HS-27A (cell line): ENCODE measurements at places on chromosomes 3 and 15.

DNA sequence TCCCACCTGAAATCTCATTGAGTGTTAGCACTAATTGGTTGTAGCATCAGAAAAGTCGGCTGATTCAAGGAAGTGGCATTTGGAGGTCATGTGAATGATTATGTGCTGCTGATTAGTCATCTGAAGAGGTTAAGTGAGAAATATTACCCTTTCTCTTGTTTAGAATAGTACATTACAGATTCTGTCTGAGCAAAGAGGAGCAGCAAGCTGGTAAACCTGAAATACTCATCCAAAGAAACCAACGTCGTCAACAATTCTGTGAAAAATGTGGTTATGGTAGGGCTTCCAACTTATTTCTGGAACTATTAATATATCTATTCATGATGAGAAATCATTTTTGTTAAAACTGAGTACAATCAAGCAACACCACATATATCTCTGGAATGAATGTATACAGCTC lies 1024.9 kb downstream of the TUSC7 start:
- DNase-seq = peak; percentile 35

DNA sequence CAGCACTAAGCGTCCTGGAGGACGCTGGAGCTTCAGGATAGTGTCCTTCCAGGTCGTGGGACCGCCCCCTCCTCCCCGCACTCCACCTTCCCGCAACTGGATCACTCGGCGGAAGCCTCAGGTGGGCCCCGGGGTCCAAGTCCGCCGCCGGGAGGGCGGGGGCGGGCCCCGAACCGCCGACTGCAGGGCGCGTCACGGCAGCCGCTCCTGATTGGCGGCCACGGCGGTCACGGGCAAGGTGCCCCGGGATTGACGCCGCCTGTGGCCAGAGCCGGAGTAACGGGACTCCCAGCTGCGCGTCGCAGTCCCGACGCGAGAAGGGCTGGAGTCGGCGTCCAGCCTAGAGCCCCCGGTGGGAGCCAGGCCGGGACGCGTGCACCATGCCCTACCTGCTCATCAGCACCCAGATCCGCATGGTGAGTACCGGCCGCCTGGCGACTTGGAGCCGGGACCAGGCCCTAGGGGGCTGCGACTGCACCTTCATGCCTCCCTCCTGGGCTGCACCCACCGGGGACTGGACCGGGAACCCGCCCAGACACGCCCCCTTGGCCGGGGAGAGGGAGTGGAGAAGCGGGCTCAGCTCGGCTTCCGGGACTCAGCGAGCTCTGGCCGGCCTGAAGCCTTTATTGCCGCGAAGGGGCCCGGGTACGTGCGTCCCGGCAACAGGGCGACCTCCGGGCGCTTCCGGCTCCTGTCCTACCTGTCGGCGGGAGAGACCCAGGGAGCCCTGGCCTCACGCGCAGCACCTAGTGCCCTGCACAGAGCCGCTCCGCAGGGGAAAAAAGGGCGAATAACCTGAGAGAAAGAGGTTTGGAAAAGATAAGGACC lies at the start of gene GCHFR:
TSS of gene GCHFR (plus strand) at position 268 of the 828 bp plus-strand sequence. CDS start at position 381, 113 bp downstream.
- peak; percentile 42 for DNase-seq

DNA sequence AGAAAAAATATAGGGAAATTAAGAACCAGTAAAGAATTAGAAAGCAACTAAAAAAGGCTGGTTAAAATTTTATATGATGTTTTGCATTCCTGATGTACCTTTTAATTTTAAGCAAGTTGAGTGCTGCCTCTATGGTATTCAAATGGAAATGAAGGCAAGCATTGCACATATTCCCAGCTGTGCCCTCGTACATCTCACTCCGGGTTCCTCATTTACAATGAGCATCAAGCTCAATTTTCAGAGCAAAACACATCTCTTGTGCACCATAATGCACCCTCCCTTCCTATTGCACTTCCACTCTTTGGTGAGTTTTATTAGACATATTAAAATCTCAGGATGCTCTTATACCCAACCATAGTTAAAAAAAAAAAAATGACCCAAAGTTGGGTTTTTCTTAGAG lies 267.9 kb downstream of the CHST2 start:
- DNase-seq = no peak

DNA sequence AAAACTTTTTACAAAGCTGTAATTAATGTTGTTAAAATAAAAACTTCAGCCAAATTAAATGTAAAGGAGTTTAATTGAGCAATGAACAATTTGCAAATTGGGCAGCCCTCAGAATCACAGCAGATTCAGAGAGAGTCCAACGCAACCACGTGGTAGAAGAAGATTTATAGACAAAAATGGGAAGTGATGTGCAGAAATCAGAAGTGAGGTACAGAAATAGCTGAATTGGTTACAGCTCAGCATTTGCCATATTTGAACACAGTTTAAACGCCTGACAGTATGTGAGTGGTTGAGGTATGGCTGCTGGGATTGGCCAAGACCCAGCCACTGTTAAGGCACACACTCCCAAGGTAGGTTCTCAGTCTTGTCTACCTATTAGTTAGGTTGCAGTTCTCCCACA lies 14.4 kb upstream of the PLA2G4D start:
- no peak for DNase-seq

GRCh38 chr15:72591361-72591760 lies 63.1 kb upstream of the GOLGA6B start:
- DNase-seq = no peak

DNA sequence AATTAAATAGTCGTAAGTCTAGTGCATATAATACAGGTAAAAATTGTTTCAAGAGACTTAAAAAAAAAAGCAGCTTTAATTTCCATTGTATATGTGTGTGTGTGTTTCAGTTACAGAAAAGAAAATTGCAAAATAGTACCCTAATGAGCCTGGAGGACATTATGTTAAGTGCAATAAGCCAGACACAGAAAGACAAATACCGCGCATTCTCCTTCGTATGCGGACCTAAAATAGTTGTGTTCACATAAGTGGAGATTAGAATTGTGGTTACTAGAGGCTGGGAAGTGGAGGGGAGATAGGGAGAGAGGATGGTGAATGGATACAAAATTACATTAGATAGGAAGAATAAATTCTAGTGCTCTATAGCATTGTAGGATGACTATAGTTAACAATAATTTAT lies 3.6 kb downstream of the MESD start:
- no peak for DNase-seq

GRCh38 chr15:53588773-53589172 lies 170.7 kb downstream of the WDR72 start:
- peak; percentile 19 for DNase-seq

- no peak for DNase-seq
These were observed 27.3 kb downstream of the KLHDC8B start for GRCh38 chr3:49198611-49199230.

GRCh38 chr3:13009946-13010315 lies 63.3 kb downstream of the IQSEC1 start:
- no peak for DNase-seq

- DNase-seq = no peak
These were observed 30.8 kb downstream of the HHLA2 start for GRCh38 chr3:108327168-108327567.

DNA sequence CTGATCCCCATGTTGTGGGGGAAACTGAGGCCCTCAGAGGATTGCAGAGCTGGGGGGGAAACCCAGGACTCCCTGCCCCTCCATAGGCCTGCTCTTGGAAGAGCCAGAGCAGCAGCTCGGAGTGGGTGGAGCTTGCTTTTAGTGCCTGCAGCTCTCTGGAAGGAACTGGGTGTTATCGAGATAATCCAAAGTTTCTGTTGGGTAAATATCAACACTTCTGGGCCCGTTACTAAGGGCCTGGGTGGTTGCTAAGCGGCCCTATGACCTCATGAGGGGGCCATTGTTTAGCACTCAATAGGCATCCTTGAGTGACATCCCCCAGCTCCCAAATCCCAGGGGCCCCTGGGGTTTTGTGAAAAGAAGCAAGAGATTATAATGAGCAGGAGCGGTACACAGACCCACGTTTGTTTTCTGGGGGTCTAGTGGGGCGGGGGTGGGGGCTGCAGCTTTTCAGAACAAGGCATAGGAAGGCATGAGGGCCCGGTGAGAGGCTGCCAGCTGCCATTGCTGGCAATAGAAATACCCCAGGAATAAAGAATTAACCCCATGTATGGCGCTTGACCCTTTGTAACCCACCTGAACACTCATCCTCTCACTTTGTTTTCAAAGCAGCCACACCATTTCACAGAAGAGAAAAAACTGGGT lies 48.3 kb upstream of the ATP2B2 start:
- no peak for DNase-seq

DNA sequence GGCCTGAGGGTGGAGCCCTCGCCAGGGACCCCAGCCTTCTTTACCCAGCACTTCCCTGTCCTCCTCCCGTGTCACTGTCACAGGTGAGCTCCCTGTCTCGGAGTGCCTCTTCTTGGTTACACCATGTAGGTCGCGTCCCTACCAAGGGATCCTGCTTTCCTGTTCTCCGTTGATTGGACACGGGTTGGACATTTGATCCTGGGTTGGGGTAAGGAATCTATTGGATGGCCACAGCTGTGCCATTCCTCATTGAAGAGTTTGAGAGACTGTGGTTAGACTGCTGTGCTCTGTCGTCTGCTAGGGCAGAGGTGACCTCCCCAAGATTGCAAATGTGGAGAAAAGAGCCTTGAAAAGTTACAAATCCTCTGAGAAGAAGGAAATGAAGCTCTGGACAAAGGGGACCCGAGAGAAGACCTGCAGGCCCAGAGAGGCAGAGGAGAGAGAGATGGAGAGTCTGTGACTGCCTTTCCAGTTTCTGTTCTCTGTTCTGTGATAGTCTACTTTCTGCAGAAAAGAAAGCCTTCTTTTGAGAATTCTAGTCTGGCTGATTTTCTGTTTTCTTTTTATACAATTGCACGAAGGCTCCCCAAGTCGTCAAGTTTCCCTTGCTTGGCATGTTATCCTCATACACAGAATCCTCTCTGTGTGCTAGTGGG lies 325.7 kb upstream of the RGMA start:
- DNase-seq = no peak

DNA sequence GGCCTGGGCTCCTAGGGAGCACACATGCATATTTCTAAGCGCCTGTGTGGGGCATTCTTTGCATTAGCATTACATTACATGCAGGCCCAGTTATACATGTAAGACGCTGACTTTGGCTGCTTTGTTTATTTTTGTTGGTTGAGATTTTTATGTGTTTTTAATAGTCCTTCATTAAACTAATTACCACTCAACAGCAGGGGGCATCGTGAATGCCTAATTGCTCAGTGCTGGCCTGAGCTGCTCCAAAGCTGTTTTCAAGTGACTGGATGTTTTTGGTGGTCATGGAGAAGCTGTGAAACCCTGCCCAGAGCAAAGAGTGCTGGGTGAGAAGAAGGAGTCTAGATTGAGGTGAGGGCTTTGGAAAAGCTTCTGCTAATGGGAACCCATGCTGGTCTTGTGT lies 41.5 kb downstream of the GPD1L start:
- no peak for DNase-seq

DNA sequence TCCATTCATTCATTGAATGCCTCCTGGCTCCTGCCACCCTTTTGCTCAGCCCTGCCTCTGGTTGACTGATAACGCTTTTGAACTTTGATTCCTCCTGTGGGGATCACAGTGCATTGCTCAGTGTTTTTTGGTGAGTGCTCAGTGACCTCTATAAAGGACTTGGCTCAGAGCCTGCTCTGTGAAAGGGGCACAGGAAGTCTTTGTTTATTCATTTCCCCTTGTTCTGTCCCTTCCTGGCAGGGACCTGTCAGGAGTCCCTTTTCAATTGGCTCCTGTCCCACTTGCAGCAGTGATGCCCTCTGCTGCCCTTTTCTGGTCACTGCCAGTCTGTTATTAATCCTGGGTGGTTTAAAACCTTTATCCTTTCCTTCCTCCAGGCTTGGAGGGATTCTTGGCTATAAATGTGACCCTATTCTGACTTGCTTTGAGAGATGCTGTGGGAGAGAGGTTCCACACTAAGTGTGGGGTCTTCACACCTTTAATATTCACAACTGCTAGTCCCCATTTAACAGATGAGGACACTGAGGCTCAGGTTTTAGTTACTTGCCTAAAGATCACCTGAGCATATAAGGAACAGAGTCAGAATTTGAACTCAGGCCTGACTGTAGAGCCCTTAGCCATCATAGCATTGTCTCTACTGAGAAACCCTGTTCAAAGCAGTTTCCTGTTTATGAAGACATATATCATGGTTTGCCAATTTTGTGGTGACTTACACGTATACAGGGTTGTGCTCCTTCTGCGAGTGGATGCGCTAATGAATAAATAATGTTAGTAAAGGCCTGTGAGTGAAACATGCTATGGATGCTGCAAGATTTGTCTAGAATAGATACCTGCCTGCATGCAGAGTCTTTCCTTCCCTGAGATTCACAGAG lies 23.2 kb upstream of the TATDN2 start:
- peak; percentile 64 for DNase-seq

DNA sequence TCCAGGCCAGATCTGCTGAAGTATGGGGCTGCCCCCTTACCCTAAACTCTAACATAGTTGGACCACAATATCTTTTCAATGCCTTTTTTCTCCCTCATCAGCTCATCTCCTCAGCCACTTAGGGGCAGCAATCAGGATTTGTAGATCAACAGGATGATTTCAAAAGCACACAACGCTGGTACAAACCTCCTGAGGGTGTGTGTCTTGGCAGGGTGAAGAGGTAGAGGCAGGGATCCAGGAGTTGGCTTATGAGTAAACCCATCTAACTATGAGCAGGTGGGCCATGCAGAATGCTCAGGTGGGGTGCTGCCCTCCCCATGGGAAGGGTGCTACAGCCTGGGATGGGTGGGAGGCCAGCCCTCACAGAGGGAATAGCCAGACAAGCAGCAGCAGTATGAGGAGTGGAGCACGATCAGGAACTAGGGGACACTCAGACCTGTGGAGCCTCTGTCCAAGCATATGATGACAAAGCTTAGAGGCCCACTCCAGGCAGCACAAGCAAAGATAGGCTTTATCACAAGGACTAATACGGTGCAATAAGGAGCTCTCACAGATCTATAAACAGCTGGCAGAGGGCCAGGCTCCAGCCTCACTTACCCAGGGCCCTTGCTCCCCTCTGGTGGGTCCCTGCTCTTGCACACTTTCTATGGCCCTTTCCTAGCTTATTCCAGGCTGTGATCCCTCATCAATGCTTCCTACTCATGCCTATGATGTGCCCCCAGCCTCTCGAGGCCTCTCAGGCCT lies 32.2 kb downstream of the IL20RB start:
- DNase-seq = no peak
